Activated CD8-positive, alpha-beta memory T cell treated with anti-CD3 and anti-CD28 coated beads for 48 hours (primary cell): ENCODE measurements at places on chromosomes 1 and 21.

DNA sequence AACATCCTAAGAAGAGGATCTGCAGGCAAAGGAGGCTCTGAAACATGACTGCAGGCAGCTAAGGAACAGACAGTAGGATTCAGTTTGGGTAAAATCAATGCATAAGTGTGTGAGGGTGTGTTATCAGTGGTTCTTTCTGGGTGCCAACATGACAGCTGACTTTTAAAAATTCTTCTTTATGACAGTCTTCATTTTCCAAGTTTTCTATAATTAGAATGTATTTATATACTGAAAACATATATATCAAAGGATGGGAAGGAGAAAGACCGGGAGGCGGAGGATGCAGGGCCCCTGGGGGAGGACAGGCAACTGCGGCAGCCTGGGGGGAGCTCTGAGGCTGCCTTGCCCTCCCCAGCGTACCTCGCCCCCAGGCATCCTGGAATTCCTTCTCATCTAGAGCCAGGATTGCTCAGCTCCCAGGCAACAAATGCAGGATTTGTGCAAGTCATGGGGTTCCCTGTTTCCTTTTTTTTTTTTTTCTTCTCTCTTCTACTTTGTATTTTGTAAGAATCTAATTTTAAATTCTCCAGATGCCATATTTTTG lies 104.8 kb downstream of the CSMD2 start:
- no peak for DNase-seq

- no peak for DNase-seq
Measured at GRCh38 chr21:40671716-40672115, 175.2 kb downstream of the DSCAM start.

- no peak for DNase-seq
Measured at GRCh38 chr1:104760017-104760416, 1010.3 kb downstream of the AMY1C start.

GRCh38 chr21:40678681-40679284 lies 168.2 kb downstream of the DSCAM start:
- DNase-seq, result no peak

GRCh38 chr1:213507472-213508223 lies 456.6 kb downstream of the RPS6KC1 start:
- DNase-seq, result no peak

GRCh38 chr1:93080179-93080823 lies 1.2 kb downstream of the MTF2 start:
- DNase-seq, result no peak

DNA sequence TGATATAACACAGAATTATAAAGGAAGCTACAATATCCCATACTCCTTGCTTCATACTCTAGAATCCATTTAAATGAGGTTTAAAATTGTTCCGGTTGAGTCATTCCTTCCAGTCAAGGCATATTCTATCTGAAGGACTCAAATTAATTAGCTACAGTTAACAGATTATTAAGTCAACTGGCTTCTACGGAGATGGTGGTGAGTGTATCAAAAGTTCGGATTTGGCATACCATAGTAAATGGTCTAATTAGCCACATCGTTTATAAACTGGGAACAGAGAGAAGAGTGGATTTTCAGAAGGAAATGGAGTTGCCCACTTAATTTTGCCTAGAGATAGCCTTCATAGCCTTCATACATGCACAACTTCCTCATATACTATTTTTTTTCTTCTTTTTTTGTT lies 1095.3 kb downstream of the TTLL7 start:
- DNase-seq, result no peak

DNA sequence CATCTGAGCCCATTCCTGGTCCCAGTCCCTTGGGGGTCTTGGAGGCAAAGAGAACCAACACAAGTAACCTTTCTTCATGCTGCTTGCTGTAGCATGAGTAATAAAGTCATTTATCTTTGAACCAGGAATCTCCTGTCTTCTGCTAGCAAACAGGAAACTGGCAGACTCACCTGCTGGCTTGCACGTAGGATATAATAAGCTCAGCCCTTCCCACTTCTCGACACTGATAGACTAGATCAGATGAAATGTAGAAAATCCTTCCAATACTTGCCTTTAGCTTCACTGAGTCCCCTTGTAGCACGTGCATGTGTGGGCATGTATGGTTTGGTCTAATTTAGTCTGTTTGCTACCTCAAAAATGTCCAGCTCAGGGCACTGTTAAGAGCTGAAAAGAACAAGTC lies 6.5 kb upstream of the TFF2 start:
- DNase-seq, result no peak

DNA sequence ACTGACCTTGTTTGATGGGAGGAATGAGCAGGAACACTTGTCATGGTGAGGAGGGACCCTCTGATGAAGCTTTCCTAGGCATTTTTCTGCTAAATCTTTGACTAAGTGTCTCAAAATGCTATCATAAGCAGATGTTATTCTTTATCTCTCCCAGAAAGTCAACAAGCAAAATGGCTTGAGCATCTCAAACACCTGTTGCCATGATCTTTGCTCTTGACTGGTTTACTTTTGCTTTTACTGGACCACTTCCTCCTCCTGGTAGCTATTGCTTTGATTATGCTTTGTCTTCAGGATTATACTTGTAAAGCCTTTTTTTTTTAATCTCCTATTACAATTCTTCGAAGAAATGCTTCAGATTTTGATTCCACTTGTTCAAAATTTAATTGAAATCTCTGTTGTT lies 157.4 kb downstream of the GPR52 start:
- DNase-seq, result no peak

GRCh38 chr1:111334169-111334568 lies 43.5 kb downstream of the CHIA start:
- DNase-seq, result no peak

GRCh38 chr21:16422702-16423101 lies 692.9 kb downstream of the USP25 start:
- DNase-seq, result no peak

- DNase-seq, result no peak
Measured at GRCh38 chr1:7760245-7760644, 10.9 kb upstream of the VAMP3 start.

DNA sequence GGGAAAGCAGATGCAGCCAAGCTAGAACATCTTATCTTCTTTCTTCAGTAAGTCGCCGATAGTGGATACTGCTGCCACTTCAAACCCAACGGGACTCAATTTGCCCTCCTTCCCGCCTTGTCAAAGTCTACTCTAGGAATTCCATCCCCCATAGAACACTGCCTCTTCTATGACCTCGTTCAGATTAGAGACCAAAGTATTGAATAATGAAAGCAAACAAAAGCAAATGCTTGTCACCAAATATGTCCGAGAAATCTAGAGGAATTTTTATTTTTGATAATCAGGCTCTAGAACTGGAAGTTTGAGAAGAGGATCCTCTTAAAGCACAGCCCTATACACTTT lies 853 bp upstream of the RRAGC start:
- DNase-seq, result no peak

- no peak for DNase-seq
Measured at GRCh38 chr1:225435076-225435475, 7.2 kb upstream of the LBR start.

DNA sequence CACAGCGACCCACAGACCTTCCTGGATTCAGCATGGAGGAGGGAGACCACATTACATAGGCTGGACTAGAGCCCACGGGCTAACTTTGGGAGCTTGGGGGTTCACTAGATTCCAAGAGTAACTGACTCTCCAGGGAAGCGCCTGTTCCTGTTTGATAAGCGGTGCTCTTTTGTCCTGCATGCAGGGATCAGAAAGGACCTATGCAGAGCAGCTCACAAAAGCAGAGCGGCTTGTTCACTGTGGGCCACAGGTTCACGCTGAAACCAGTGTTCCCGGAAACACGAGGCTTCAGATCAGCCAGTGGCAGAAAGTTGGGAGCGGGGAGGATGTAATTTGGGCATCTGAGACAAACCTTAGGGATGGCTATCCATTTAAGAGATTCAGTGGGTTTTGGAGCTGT lies 403.9 kb downstream of the PCP4 start:
- DNase-seq, result no peak

GRCh38 chr1:39678889-39679288 lies 7.0 kb upstream of the NT5C1A start:
- no peak for DNase-seq

- no peak for DNase-seq
Measured at GRCh38 chr1:87104945-87105344, 190.5 kb downstream of the HS2ST1 start.

- no peak for DNase-seq
Measured at GRCh38 chr21:15098908-15099307, 34.1 kb upstream of the NRIP1 start.
